ENCODE measurements at places on chromosomes 7 and 10.

DNA sequence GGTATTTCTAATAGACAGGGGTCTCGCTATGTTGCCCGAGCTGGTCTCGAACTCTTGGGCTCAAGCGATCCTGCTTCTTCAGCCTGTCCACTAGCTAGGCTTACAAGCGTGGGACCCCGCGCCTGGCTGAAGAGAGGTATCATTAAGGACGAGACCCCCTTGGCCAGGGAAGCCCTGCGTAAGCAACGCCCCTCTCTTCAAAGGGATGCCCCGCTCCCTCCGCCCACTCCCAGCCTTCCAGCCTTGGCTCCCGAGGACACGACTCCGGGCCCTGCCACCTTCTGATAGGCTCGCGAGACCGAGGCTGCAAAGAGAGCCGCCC is 220 bp upstream of the ZKSCAN5 start:
- H3K36me3 ChIP-seq = no peaks in the 10 kb centered on the region
- H3K4me3 ChIP-seq = peak overlapping the region; percentile 87
- H3K4me1 ChIP-seq = peaks cover 20% of the 10 kb centered on the region
- no peaks in the 10 kb centered on the region for H3K27me3 ChIP-seq

DNA sequence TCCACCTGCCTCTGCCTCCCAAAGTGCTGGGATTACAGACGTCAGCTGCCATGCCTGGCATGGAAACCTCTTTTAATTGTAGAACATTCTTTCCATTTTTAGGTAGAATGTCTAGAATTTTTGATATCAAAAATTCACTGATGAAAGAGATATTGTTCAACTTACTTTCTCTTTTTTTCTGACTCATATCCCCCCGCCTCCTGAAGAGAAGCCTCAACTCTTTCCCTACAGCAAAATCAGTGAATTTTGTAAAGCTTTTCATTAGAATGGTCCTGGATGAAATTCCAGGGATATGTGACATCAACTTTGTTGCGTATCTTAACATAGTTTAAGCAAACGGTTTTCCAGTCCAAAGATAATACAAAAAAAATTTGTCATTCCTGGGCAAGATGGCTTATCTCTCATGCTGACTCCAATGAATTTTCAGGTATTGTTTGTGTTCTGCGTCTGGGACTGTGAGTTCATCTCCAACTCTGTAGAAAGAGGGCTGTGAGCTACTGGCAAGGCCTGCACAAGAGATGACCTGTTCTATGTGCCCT is 256.8 kb downstream of the BMPER start:
- no peak overlapping the region for H3K4me3 ChIP-seq
- no peak for DNase-seq
- no peaks in the 10 kb centered on the region for H3K4me1 ChIP-seq

DNA sequence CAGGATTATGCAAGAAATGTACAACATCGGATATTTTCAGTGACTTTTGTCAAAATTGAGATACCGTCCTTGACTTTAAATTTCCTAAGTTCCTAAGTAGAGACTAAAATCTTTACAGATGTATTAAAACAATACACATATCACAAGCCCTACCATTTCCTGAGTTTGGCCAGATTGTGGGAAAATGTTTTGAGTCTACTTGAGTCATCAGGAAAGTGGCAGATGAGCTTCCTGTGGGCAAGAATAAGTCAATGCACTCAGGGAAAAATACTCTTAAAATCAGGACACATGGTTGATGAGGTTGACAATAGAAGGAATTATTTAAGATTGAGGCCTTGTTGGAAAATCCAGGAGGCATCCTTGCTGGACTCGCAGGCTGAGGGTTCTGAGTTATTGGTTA is 162.5 kb downstream of the SNX10 start:
- no peak overlapping the region for H3K4me3 ChIP-seq
- DNase-seq = no peak
- H3K27ac ChIP-seq = no peak overlapping the region
- no peaks in the 10 kb centered on the region for H3K4me1 ChIP-seq

DNA sequence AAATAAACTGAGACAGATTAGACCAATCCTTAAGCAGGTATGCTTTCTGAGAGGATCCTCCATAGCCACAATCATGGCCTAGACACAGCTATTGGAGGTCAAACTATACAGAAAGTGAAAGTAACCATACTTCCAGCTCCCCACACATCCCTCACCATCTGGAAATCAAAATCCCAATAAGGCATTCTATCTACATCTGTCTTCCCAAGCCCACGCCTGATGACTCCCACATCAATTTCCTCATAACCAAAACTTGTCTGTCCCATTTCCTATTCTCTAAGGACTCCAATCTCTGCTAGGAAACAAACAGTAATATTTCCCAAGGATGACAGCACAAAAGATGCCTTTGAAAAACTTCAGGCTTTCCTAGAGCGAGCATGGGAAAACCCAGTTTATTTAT is 247.3 kb upstream of the HPS1 start:
- no peak for DNase-seq
- no peak overlapping the region for H3K4me3 ChIP-seq
- no peaks in the 10 kb centered on the region for H3K4me1 ChIP-seq
- H3K36me3 ChIP-seq = no peaks in the 10 kb centered on the region
- peak overlapping the region; percentile 40 for H3K27ac ChIP-seq

DNA sequence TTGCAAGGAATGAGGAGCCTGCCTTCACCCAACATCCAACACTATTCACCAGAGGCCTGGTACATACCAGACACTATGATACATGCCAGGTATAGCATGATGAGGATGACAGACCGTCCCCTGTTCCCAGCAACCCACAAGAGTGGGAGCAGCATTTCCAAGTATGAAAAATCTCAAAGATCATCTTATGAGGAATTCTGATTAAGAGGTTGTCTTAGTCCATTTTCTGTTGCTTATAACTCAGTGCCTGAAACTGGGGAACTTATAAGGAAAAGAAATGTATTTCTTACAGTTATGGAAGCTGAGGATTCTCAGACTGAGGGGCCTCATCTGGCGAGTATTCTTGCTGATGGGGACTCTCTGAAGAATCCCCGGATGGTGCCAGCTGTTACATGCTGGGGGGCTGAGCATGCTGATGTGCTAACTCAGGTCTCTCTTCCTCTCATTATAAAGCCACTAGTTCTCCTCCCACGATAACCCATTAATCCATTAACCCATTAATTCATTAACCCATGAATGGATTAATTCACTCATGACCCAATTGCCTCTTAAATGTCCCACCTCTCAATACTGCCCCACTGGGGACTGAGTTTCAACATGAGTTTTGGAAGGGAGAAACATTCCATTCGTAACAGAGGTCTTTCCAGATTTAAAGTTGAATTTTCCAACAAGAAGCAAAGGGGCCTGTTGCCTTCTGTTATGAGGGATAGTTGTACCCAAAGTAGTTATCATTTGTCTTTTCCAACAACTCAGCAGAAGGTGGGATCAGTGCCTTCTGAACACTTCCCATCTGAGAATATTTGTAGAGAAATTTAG is 173.9 kb downstream of the HERPUD2 start:
- DNase-seq = no peak
- no peaks in the 10 kb centered on the region for H3K4me1 ChIP-seq
- no peak overlapping the region for H3K4me3 ChIP-seq
- no peaks in the 10 kb centered on the region for H3K36me3 ChIP-seq
- H3K27me3 ChIP-seq = no peaks in the 10 kb centered on the region

DNA sequence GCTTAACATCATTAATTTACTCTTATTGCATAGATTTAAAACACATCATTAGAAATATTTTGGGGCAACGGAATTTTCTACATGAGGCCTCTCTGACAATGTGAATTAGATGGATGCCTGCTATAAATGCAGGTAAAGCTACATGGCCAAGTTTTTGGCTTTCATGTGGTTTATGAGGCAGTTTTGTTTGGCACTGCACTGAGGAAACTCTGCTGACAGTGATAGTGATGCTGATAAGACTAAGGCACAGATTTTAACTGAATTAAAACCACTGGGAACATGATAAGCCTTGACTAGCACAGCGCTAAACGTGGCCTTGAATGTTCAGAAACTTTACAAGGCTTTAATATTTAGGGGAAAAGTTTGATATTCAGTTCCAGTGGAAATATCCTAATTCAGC is 114.3 kb upstream of the NOBOX start:
- no peaks in the 10 kb centered on the region for H3K36me3 ChIP-seq
- H3K4me3 ChIP-seq = no peak overlapping the region
- no peaks in the 10 kb centered on the region for H3K4me1 ChIP-seq
- DNase-seq = no peak

GRCh38 chr7:92244808-92245486 is 767 bp downstream of the KRIT1 start:
- peak overlapping the region; percentile 98 for H3K4me3 ChIP-seq
- DNase-seq = no peak
- H3K36me3 ChIP-seq = no peaks in the 10 kb centered on the region
- H3K27me3 ChIP-seq = no peaks in the 10 kb centered on the region
- H3K4me1 ChIP-seq = peaks cover 11% of the 10 kb centered on the region
- H3K27ac ChIP-seq = peak overlapping the region; percentile 98

DNA sequence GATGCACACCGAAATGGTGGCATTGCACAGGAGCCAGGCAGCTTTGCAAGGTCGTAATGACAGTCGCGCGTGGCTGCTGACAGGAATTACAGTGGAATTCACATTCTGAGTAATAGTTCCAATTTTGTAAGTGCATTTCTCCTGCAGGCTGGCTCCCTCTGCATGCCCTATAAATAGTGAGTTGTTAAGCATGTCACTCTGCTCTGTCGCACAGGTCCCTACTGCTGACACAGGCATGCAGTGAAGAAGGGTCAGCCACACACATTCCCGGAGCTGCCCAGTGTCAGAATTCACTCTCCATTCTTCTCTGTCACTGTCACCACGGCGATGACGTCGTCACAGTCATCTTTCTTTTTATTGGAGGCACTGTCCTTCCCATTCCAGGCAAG is 49.2 kb upstream of the SHH start:
- no peaks in the 10 kb centered on the region for H3K4me1 ChIP-seq
- peaks cover 21% of the 10 kb centered on the region for H3K27me3 ChIP-seq
- no peak overlapping the region for H3K27ac ChIP-seq
- peak; percentile 5 for DNase-seq

- no peaks in the 10 kb centered on the region for H3K27me3 ChIP-seq
- no peak overlapping the region for H3K27ac ChIP-seq
- H3K4me3 ChIP-seq = no peak overlapping the region
Observed at GRCh38 chr7:116258734-116259133, 48.4 kb downstream of the TES start.

- no peaks in the 10 kb centered on the region for H3K27me3 ChIP-seq
- no peaks in the 10 kb centered on the region for H3K4me1 ChIP-seq
- H3K4me3 ChIP-seq = no peak overlapping the region
- H3K36me3 ChIP-seq = no peaks in the 10 kb centered on the region
- no peak overlapping the region for H3K27ac ChIP-seq
Observed at GRCh38 chr10:112298581-112298980, 15.4 kb downstream of the TECTB start.

GRCh38 chr7:122457969-122458368 is 153.4 kb upstream of the FEZF1 start:
- H3K27me3 ChIP-seq = no peaks in the 10 kb centered on the region
- H3K27ac ChIP-seq = no peak overlapping the region
- no peak for DNase-seq
- no peaks in the 10 kb centered on the region for H3K4me1 ChIP-seq
- no peaks in the 10 kb centered on the region for H3K36me3 ChIP-seq

DNA sequence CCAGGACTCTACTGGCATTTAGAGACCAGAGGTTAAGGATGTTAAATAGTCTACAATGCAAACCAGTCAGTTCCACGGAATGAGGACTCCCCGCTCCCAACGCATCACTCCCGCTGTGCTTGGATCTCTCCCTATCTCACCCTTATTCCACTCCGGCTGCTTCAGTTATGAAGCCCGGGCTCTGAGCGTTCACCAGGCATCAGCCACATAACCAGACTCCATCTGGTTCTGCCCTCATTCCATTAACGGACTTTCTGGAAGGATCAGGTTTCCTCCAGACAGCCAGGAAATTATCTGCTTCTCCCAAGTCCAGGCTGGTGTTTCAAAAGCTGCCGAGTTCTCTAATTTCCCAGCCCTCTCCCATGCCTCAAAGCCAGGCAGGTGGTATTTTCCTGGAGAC is 499.3 kb downstream of the GLRX3 start:
- H3K4me3 ChIP-seq = no peak overlapping the region
- H3K36me3 ChIP-seq = no peaks in the 10 kb centered on the region
- no peaks in the 10 kb centered on the region for H3K4me1 ChIP-seq
- no peak overlapping the region for H3K27ac ChIP-seq
- DNase-seq = no peak

GRCh38 chr10:132702601-132703418 is 83.1 kb downstream of the NKX6-2 start:
- H3K36me3 ChIP-seq = no peaks in the 10 kb centered on the region
- H3K4me3 ChIP-seq = no peak overlapping the region
- no peak for DNase-seq
- no peaks in the 10 kb centered on the region for H3K27me3 ChIP-seq
- no peaks in the 10 kb centered on the region for H3K4me1 ChIP-seq

DNA sequence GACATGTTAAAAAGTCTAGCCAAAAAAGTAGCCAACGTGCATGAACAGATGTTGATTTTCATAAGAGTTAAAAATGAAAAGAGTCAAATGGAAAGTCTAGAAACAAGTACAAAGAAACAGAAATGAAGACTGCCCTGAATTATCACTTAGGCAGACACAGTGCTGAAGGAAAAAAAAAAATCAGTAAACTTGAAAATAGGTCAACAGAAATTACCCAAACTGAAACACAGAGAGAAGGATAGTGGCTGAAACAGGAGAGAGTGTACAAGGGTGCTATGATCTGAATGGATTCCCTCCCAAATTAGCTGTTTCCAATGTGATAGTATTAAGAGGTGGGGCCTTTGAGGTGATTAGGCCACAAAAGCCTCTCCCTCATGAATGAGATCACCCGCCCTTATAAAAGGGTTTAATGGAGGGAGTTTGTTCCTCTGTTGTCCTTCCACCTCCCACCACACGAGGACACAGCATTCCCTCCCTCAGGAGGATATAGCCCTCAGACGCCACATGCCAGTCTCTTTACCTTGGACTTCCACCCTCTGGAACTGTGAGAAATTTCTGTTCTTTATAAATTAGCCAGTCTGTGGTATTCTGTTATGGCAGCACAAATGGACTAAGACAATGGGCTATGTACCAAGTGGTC is 249.7 kb downstream of the AHR start:
- no peaks in the 10 kb centered on the region for H3K36me3 ChIP-seq
- DNase-seq = no peak
- H3K27me3 ChIP-seq = no peaks in the 10 kb centered on the region
- no peak overlapping the region for H3K4me3 ChIP-seq
- H3K27ac ChIP-seq = no peak overlapping the region

Data from breast epithelium (tissue), 4 donors.